ENCODE measurements at places on chromosomes 3 and 15.
A peak's percentile ranks its signal among the peaks of the same experiment; 100 is the strongest.

GRCh38 chr3:143753456-143753855, 94.8 kb downstream of the SLC9A9 start:
- no peak for DNase-seq

DNA sequence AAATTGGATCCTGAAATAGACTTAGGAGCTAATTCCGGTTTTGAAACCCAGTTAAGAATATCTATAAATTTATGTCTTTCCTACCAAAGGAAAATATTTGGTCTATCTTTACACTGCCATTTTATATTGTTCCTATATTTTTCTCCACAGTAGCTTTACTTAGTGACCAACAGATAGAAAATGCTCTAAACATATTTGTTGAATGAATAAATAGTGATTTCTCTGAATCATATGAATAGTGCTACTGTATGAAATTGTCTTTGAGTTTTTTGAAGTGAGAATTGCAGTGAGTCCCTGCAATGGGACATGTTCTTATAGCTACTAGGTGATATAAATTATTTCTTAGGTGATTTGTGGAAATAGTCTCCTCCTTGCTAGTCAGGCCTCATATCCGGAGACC, 18.5 kb upstream of the EID1 start:
- DNase-seq = no peak

- DNase-seq = peak; percentile 93
Measured at GRCh38 chr3:156674046-156674910, at the start of gene TIPARP. TSS of gene TIPARP (plus strand) at chr3:156674590. CDS start at chr3:156677698, 3,108 bp downstream.

- no peak for DNase-seq
Measured at GRCh38 chr15:62792986-62793751, 249.4 kb upstream of the TPM1 start.

GRCh38 chr3:45612138-45612537, 17.6 kb downstream of the LIMD1 start:
- no peak for DNase-seq

DNA sequence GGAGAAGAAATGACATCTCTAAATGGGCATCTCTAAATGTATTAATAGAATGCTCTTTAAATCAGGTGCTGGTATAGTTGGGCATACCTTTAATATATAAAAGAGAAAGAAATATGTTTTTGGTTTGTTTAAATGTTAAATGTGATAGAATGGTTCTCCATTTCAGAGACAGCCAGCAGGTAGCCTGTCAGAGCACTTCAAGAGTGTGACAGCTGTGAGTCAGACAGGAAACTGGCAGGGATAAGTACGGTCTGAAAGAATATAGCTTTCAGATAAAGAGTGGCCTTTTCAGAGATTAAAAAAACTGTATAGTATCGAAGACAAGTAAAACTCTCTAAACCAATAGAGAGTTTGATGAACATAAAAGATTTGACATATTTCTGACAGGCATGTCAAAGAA, 654.1 kb downstream of the IGSF11 start:
- DNase-seq = no peak

DNA sequence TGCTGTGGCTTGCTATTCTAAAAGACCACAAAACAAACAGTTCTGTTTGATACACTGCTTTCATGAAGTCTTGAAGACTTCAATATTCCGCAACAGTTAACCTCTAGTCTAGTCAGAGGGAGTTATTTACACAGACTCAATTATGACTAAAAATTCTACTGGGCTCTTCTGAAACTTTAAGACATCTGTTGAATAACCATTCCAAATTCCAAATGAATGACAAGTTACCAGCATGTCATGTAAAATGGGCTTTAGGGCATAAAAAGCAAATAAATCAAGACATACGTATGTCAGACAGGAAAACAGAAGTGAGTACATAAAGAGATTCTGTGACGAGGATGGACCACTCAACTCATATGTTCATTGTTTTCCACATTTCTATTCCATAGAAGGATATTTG, 93.9 kb downstream of the PLOD2 start:
- DNase-seq = no peak

GRCh38 chr15:68439506-68439905, 7.5 kb upstream of the ITGA11 start:
- no peak for DNase-seq

GRCh38 chr3:102059145-102059943, 210.0 kb downstream of the NFKBIZ start:
- no peak for DNase-seq

- DNase-seq = no peak
Measured at GRCh38 chr3:108085810-108086350, 5.0 kb downstream of the CD47 start.

GRCh38 chr15:76035593-76035992, 23.4 kb upstream of the NRG4 start:
- DNase-seq = no peak

DNA sequence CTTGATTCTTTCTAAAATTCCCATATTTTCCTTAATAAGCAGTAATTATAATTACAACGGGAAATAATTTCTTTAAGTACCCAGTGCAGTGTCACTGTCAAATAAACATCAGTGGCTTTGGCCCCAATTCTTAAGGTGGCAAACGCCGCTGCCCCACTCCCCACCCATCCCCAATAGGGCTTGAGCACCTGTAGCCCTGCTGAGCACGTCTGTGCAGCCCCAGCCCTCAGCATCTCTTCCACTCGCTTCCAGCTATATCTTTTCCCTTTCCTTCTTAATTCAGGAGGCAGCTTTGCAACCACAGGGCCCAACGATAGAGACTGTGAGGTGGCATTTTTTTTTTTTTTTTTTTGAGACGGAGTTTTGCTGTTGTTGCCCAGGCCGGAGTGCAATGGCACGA, 9.0 kb downstream of the PPM1M start:
- DNase-seq = no peak

- no peak for DNase-seq
Measured at GRCh38 chr15:38149315-38149714, 103.3 kb upstream of the SPRED1 start.

DNA sequence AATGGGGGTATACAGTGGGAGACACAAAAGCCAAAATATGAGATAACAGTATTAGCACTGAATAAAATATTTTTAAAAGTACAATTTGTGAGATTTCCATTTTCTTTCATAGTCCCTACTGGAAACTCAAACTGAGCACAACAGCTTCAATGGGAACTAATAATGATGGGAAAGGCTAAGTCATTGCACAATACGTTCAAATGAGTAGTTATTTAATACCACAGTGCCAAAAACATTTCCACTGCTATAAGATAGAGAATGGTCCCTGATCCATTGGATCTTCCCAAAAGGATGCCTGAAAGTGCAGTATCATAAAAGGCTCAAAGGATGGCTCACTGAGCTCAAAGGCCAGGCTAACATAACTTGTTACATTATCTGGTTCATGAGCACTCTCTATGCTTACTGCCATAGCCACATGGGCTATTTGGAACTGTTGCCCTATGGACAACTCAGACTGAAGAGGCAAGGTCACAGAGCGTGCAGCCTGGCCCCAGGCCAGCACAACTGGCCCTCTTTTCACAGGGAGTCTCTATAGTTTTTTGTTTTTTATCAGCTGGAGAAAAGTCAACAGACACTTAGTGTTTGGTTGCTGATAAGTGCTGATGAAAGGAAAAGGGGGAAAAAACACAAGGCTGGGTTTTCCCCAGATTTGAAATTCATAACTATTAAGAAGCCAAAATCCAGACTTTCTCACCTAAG, 54.1 kb upstream of the PPIB start:
- no peak for DNase-seq

- no peak for DNase-seq
Measured at GRCh38 chr3:77247061-77247460, 207.2 kb downstream of the ROBO2 start.

GRCh38 chr3:123634149-123635051, 49.5 kb upstream of the HACD2 start:
- DNase-seq = no peak

GRCh38 chr3:38137615-38138348, 679 bp upstream of the MYD88 start:
- no peak for DNase-seq

DNA sequence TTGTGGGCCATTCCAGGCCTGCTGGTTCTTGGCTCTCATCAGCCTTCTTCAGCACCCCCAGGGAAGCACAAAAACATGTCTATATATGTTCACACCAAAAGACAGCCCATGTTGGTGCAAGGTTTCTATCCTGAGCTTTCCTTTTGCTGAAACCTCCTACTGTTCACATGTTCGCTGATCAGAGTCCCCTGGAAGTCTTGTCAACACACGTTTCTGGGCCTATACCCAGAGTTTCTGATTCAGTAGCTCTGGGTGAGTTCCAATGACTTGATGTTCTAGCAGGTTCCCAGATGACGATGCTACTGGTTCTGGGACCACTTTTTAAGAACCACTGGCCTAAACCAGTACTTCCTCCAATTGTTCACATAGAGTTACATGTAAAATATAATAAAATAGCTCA, 46.0 kb downstream of the SUCNR1 start:
- no peak for DNase-seq

DNA sequence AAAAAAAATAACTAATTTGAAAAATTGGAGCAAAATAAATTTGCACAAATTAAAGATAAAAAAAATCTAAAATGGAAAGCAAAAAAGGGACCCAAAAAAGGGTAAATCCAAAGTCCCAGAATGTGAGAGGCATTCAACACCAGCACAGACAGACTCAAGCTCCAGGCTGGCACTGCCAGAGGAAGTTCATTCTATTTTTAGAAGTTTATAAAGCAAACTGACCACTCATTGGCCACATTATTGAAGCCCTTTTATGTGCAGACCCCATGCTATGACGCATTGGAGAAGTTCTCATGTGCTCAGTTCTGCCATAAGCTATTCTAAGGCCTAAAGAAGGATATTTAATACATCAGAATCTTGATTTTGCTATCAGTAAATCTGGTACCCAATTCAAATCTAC, 17.6 kb upstream of the BOC start:
- no peak for DNase-seq

- no peak for DNase-seq
Measured at GRCh38 chr15:79349525-79349924, 38.6 kb downstream of the TMED3 start.

DNA sequence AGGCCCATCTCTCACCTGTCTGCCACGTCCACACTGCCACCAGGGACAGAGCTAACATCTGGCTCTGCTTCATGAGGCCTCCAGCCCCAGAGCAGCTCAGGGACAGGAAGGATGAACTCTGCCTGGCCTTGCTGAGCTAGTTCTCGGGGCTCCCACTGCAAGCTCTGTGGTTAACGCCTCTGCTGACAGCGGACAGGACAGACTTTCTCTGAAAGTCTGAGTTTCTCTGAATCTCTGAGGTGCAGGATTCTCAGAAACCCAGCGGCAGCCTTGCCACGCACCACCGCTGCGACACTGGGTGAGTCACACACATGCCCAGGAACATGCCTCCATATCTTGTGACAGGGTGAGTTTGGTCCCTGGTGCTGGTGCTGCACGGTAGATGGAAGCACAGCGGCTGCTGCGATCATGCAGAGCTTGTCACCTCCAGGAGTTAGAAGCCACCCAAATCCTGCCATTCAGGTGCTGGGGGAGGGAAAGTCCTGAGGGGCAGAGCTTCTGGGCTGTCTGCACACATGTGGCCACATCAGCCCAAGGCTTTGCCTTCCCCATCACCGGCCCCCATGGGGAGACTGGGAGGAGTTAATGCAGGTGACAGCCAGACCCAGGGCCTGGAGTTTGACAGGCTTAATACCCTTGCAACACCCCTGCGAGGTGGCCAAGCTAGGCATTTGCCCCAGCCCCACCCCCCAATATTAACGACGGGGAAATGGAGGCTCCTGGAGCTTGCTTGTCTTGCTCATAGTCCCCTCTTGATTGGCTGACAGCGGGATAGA, 267.0 kb downstream of the PLCL2 start:
- DNase-seq = no peak

DNA sequence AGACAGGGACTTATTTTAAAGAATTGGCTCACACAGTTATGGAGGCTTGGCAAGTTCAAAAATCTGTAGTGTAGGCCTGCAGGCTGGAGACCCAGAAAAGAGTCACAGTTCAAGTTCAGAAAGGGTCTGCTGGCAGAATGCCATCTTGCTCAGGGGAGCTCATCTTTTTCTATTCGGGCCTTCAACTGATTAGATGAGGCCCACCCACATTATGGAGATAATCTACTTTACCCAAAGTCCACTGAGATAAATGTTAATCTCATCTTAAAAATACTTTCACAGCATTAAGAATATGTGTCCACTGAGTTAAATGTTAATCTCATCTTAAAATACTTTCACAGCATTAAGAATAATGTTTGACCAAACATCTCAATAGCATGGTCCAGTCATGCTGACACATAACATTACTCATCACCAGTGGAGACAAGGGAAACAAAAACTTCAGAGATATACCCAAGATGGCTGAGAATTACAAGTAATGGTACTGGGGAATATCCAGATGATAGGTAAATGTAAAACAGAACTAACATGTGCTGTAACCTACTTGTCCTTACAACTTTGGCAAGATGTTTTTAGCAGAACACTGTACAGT, 74.3 kb upstream of the STAC start:
- DNase-seq = no peak

DNA sequence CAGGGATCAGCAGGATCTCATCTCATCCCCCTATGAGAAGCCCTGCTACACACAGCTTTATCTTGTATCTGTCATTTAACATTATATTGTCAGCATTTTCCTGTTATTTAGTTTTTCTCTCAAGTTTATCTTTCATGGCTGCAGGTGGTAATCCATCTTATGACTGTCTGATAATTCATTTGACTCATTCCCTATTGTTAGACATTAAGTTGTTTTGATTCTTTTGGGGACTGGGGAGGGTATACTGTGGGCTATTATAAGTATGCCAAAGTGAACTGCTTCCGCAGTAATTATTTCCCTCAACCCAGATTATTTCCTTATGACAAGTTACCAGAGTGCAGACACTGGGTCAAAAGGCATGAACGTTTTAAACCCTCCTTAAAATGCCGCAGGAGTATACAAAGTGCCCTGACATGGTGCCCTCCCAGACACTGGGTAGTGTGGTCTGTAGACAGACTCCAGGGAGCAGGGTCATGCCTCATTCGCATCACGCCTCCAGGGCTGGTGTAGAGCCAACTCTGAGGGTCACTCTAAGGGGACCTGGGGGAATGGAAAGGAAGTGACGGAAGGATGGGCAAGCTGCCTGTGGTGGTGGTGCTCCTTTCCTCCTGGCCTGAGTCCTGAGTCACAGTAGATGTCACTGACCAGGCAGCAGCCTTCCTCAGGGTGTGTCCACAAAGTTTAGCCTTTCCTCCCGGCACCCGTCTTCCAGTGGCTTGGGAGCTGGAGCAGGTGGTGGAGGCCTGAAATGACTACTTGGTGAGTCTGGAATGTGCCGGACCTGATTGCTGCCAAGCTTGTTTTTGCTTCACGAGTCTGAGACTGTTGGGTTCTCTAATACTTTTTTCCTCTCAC, 11.6 kb downstream of the GPR160 start:
- peak; percentile 19 for DNase-seq

GRCh38 chr3:116515973-116516372, 70.7 kb upstream of the LSAMP start:
- no peak for DNase-seq

DNA sequence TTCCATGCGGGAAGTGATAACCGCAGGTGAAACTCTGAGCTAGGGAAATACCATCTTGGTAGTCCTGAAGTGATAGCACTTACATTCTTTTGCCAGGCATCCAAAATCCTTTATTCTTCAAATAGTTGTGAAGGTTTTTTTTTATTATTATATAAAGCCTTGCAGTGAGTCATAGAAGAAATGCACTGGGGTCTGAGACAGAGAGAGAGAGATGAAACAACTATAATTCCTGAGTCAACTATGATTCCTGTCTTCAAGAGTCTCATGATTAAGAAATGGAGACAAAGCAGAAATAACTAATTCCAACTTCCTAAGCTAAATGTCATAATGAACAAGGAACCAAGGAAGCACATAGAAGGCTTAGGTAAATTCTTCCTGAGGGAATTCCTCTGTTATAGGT, 495.6 kb downstream of the LPP start:
- no peak for DNase-seq

- no peak for DNase-seq
Measured at GRCh38 chr3:122085673-122086072, 30.5 kb downstream of the CD86 start.

GRCh38 chr3:186998937-186999368, 68.6 kb downstream of the ST6GAL1 start:
- DNase-seq = no peak

Data from pulmonary artery endothelial cell (primary cell).